ENCODE measurements at places on chromosomes 2 and 18. TPM values are rescaled to one million over a fixed set of nuclear protein-coding genes. Genes with fewer than 3 reads are reported as not detected.

Gene CCDC148
- total RNA-seq, result not detected

Gene ATP6V1C2
- 3.5 TPM for total RNA-seq

Gene POU3F3
- total RNA-seq, result not detected

Gene KCNIP3
- not detected for total RNA-seq

Gene SMAD2
- total RNA-seq, result 97.3 TPM

Gene NEB
- total RNA-seq, result 1.2 TPM

Gene TSPYL6
- not detected for total RNA-seq

Gene COBLL1
- 222 TPM for total RNA-seq

DNA sequence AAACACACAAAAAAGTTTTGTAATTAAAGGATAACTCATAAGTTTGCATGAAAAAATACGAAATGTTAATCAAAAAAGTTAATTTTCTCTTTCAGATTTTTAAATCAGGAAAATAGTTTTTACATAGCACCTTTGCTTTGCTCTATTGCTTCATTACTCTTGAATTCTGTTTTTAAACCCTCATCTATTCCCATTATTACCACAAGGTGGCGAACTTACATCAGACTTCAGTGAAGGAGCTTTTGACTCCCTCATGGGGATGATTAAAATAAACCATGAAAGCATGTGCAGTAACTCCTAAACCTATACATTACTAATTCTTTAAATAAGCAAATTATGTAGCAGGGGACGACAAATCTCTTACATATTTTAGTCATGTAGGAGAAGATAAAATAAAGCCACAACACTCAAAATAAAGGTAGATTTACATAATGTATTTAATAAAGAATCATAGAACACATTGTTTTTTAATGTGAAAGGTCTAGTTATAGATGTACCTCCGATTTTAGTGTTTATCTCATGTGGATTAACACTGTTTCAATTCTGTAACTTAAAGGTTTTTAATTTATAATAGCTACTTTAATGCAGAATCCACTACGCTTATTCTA is 105.2 kb downstream of the NETO1 start:
- DNase-seq, result no peak

DNA sequence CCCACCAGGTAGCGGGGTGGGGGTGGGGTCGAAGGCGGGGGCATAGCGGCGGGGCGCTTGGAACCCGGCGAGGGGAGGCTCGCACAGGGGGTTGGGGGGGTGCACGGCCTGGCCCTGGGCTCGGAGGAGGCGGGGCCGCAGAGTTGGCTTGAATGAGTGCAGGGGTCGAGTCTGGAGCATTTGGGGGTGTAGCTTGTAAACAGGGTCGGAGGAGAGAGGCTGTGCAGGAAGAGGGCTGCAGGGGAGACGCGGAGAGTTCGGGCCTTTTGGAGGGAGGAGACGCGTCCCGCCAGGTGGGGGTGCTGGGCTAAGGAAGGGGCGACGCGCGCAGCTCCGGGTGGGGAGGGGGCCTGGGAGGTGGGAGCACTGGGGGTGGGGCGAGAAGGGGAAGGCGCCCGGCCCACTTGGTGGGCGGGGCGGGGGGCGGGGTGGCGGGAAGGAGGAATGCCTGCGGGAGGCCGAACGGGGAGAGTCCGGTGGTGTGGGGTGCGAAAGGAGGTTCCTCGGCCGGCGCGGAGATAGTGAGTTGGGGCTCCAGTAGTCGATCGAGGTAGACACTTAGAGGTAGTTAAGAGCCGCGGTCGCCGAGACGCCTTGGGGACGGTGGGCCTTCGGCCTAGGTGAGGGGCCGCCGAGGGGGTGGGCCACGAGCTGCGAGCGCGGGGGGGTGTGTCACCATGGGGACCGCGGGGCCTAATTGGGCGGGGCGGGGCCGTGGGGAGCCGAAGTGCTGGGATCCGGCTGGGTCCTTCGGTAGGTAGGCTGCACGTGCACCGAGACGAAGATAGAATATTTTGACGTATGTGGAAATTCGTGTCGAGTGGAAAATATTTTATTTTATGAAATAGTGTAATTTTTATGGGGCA is 774 bp downstream of the MSH6 start:
- peak; percentile 73 for DNase-seq

DNA sequence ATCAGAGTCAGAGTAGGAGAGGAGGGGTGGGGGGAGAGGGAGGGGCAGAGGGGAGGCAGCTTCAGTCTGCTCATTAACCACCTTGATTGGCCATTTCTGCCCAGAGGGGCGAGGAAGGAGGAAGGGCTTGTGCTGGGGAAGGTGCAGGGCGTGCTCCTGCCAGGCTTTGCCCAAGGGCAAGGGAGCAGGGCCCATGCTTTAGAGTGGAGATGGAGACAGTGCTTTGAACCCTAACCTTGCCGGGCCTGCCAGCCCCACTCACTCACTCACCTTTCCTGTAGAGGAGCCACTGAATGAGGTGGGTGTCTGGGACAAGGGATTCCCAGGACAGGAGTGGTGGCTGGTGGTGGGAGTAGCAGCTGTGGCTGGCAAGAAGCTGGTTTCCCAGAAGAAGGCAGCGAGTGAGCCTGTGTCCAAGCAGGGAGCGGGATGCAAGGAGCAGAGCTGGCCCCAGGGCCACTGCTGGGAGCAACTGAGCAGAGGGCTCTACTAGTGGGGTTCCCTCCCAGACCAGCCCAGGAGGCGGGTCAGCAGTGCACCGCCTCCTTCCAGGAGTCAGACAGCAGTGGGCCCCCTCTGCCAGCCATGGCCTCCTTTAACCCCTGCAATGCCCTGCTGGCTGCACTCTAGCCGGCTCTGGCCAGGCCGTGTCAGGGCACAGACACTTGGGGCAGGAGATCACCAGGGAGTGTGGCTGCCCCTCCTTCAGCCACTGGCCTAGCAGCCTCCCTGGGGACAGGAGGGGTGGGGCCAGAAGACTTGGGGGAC is 3.6 kb upstream of the RUFY4 start:
- DNase-seq, result no peak

DNA sequence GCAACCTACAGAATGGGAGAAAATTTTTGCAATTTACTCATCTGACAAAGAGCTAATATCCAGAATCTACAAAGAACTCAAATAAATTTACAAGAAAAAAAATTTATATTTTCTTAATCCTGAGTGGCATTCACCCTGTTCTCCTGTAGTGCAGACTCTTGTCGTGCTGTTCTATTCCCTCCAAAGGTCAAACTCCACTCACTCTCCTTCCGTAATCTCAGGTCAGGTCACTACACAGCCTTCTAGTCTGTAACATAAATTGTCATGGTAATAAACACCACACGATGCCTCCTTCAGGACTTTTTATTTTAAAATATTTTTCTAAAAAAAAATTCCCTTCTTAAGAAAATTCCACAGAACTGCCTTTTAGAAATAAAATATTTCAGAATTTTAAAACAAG is 417.9 kb upstream of the GCFC2 start:
- DNase-seq, result no peak

DNA sequence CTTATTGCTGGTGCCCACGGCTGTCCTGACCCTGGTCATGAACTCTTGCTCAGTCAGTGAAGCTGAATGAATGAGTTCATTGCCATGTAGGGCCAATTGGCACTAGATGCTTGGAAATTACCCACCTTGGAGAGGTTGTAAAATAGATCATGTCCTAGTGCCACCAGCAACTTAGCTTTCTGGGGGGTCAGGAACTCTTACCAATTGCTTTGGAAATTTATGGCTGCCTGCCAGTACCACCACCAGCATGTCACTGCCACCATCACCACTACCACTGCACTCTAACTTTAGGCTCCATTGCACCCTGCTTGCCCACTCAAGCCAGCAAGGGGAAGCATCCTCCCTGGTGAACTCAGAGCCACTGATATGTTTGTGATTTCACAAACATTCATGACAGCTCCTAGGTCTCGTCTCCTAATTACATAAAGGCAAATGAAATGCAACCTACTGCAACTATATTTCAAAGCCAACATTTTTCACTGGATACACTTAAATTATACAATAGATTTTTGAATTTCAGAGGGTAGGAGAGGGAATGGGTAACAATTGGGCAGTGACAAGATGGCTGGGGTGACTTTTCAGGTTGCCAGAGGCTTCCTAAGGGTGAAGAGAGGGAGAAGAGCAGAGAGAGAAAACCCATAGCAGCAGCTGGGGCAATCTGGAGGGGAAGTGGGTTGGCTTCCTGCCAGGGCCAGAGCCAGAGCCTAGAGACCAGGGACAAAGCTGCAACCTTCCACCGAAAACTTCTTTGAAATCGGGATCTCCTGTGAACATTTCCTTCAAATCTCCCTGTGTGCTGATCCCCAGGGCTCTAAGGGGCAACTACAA is 3.5 kb upstream of the EMILIN1 start:
- DNase-seq, result no peak

DNA sequence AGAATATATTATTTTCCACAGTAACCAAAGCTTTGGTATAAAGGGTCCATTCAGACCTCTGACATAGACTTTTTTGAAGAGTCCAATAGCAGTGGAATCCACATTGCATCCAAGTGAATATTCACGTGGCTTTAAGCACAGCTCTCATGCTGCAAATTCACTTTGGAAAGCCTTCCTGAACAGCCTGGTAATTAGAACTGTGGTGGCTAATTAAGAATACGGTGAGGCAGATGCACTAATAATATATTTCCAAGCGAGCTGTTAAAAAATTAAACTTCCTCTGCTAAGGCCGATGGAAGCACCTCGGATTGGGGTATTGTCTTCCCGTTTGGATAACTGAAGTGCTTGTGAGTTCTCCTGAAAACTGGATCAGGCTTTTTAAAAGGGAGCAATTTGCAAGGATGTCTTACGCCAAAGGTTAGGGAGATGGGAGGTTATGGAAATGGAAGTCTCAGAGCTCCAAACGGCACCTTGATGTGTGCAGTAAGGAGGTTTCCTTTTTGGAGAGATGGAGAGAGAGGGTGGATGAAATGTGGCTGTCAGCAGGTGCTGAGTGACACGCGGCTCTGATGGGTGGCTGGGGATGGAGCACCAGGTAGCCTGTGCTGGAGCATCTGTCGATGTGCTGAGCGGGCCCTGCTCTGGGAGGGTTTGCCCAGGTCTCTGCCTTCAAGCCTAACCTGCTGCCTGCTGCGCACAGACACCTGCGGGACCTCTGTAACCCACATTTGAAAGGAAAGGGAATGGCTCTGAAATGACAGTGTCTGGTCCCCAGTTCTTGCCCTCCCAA is 37.5 kb downstream of the CABLES1 start:
- no peak for DNase-seq

DNA sequence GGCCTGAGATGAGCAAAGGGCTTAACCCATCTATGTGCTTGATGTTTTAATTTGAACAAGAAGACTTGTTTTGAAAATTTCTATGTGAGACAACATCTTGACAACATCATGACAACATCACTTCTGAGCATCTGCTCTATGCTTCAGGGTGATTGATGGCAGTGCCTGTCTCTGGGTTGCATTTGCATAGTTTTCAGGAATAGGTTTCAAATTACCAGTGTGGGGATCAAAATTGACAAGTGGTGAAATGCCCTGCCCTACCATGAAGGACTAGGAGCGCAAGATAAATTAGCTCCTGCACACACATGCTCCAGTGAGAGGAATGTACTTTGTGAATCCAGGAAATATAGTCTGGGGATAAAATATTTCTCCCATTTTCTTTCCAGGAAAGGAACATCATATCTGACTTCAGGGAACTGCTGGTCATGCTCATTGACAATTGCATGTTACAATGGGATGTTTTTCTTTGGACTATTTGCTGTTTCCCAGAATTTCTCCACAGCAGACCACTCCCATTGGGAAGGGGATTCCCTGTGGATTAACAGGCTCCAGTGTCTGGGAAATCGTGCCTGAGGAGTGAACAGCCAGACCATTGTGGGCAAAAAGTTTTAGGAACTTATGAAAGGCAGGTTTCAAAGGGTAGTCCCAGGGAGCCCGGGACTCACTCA is 45.3 kb upstream of the IL1R2 start:
- DNase-seq, result no peak

DNA sequence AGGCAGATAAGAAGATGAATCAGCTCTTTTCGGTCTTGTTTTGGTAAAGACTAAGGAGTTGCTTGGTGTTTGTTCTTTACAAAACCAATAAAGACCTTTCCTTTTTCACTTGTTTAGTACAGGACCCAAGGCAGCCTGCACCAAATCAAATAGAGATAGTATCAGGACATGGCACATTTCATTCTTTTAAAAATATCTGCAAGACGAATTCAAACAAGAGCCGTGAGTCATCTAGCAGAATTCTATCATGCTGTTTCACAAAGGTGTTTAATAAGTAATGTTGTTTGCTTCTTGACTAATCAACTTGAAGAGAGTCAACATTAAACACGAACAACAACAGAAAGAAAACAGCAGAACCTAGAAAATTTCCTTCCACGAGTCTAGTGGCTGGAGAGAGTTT is 102.8 kb upstream of the TTN start:
- no peak for DNase-seq

GRCh38 chr2:170836027-170836426 is 19.3 kb downstream of the GAD1 start:
- DNase-seq, result no peak

GRCh38 chr2:112927745-112928144 is 16.8 kb downstream of the IL37 start:
- no peak for DNase-seq

DNA sequence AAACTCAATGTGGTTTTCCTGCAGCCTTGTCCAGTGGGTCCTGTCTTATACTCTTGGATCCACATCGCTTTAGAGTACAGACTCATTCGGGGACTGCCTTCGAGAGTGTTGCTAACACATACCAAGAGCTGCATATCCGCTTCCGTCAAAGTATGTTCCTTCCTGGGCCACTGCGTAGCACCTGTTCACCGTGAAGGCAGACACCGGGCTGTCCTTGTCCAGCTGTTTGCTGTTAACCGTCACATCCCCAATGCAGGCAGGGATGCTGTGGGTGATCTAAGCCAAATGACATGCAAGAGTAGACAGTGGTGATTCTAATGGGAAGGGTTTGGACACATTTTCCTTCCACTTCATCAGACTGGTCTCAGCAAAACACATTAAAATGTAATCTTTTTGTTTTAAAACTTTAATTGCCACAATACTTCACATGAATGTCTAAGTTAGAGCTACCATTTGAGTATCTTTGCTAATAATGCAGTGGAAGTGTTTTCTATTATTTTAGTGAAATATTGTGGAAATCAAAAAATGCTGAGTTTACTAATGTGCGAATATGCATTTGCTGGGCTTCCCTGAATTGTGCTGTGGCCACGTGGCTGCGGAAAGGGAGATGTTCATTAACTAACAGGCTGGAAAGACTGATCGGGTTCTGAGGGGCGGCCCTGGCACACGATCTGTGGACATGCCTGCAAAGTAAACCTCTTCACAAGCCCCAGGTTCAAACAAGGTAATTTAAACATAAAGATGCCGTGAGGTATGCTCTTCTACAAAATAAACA is 169.1 kb downstream of the LAMA1 start:
- no peak for DNase-seq

Data from activated B cell treated with CpG ODN at 0.5 μM for 24 hours (primary cell).